LNCaP clone FGC (cell line): ENCODE measurements at places on chromosomes 2 and 18.

DNA sequence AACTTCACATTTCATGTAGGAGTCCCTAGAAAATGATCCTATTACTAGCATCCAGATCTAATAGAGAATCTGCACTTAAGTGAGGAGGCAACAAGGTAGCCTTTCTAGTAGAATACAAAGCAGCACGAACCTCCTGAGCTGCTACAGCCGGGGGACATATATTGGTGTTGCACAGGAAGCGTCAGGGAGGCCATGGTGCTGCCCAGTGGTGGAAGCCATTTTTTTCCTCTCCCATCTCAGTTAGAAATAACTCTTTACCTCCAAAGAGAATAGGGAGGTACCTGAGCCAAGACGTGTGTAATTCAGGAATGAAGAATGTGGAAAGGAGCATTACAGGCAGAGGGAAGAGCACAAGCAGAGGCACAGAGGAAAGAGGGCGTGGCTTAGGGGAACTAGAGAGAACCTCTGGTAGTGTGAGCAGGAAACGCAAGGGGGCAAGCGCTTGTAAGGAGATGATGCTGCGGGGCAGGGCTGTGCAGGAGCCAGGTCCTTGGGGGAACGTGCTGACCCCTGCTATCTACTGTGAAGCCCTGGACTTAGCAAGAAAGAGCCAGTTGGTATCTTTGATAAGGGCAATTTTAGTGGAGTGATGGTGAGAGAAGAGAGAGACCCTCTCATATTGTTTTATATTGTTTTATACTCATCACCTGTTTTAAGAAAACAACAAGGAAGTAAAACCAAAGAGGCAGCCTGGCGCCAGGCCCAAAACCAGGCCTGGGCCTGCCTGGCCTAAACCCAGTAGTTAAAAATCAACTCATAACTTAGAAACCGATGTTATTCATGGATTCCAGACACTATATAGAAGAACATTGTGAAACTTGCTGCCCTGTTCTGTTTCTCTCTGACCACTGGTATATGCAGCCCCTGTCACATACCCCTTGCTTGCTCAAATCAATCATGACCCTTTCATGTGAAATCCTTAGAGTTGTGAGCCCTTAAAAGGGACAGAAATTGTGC lies 50.0 kb upstream of the TTC39C start:
- DNase-seq = no peak

- no peak for DNase-seq
Measured at GRCh38 chr2:143142598-143142997, 13.4 kb downstream of the ARHGAP15 start.

GRCh38 chr2:147681093-147681492 lies 163.7 kb upstream of the ACVR2A start:
- no peak for DNase-seq

DNA sequence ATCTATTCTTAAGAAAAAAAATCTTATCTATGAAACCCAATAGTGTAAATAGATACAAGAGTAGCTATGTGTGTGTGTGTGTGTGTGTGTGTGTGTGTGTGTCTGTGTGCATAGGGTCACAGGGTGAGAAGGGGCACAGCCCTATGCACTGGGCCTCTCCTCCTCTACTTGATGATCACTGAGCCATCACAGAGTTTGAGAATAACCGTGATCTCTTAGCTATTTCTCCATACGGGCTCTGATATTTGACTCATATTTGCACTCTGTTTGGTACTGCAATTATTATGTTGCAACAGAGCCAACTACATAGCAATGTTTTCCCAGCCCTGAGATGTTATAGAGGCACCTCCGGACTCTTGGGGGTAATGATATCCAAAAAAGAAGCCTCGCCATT lies 28.8 kb upstream of the SLC40A1 start:
- DNase-seq = no peak

DNA sequence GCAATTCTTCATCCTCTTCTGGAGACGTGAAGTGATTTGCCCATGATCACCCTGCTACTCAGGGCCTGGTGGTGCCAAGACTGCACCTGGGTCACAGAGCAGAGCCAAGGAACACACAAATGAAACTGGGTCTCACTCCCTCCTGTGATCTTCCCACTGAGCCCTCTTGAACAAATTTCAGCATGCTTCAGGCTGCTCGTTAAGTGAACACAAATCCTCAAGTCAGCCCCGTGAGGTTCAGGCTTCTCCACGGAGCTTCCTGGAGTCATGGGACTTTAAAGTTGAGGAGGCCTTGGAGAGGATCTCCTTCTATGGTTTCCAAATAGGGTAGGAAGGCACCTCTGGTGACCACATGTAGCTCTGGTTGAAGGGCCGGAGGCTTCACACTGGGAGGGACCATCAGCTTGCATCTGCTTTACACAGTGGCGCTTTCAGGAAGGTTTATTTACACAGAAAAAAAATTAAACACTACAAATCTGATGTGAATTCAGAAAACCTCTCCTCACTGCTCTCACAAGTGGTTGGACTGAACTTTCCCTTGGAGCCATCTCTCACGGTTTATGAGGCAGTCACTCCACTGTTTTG lies 255.4 kb downstream of the LOXHD1 start:
- DNase-seq = no peak

DNA sequence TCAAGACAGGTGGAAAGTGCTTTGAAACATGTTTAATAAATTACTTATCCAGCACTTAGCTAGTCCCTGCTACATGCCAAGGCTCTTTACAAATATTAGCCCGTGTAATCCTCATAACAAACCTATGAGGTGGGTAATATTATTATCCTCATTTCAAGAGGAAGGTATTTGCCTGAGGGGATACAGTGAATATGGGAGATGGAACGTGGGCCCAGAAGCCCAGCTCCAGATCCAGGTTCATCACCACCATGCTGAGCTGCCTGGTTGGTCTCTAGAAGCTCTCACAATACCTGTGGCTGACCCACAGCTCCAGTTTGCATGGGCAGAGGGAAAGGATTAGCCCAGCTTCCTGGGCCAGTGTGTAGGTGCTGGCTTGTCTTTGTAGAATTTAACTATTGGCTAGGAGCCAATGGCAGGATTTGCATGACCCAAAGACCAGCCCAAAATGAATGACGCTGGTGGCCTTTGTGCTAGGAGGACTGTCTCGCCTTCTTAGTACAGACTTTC lies 61.6 kb upstream of the ATP8B1 start:
- DNase-seq = no peak

GRCh38 chr2:74502720-74503505 lies 3.5 kb upstream of the LBX2 start:
- DNase-seq = no peak

DNA sequence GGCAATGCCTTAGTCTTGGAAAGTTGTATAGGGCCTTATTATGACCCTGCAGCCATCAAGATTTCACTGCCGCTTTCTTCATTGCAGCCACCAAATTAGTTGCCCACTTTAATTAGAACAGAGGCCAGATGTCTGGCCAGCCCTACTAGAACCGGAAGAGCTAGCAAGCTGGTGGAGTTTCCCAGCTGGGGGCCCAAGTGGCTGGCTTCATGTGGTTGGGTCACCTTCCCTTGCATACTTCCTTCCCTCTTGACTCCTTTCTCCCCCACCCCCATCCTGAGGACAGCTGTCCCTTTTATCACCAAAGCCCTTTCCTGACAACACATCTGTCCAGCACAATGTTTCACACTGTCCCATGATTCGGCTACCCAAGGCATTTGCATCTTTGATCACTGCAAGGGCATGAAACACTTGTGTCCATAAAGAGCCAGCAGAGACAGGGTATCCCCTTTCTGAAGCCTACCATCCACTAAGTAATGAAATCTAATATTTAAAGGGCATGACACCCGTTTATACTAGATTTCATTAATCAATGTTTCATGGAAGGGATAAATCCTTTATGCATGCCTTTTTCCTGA lies 187.2 kb downstream of the BCL11A start:
- no peak for DNase-seq
